ENCODE measurements at places on chromosomes 1 and 21.

DNA sequence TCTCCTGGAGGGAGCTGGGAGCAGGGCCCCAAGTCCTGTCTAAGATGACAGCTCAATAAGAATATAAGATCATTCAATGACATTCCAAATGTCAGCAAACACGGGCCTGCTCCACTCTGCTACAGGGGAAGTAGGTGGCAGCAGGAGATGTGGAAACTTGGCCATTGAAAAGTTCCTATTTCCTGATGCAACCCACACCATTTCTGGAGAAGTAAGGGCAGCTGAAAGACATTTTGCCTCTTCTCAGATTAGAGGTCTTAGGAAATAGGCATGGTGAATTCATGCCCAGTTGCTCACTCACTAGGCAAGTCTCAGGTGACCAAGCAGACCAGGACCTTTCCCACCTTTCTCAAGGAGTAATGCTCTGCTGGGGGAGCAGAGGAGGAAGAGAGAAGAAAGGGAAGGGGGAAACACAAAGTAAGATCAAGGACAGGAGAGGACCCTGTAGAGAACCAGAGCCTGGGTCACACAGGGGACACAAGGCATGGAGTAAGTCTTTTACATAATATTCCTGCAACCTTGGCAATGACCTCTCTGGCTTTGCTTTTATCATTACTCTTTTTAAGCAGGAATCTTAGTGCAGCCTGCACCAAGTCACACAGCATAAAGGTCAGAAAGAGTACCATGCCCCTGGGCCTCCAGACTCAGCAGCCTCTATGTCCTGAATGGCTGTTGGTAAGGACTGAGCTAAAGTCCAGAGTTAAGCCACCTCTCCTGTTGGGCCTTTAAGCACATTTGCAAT, 68.9 kb downstream of the DMAP1 start:
- DNase-seq: no peak

GRCh38 chr1:9338397-9339246, 45.9 kb downstream of the SPSB1 start:
- no peak for DNase-seq

GRCh38 chr21:26170471-26171257, at the start of gene APP:
Gene APP, minus strand, starts transcription at chr21:26170770. Its CDS starts 150 bp downstream, at chr21:26170620.
- DNase-seq: peak; percentile 88

- DNase-seq: no peak
Observed at GRCh38 chr1:239288820-239289554, 97.4 kb upstream of the CHRM3 start.

DNA sequence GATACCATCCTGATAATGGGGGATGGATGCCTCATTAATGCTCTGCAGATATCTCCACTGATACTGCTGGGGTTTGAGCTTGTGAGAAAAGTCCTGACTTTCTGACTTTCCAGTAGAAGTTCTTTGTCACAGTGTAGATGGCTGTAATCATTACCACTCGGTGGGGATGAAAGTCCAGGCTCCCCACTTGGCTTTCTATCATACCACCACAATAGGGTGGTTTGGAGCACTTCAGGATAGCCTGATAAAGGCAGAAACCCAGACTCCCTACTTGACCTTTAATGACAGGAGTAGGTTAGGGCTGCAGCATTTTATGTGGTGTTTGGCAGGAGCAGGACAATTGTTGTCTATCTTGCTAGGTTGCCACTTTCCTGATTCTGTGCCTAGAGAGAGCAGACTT, 294.1 kb downstream of the BRINP3 start:
- DNase-seq: no peak

- DNase-seq: no peak
Observed at GRCh38 chr1:50505427-50505826, 82.2 kb upstream of the DMRTA2 start.

GRCh38 chr1:212388985-212389716, 25.5 kb downstream of the PACC1 start:
- DNase-seq: no peak

- no peak for DNase-seq
Observed at GRCh38 chr1:220296981-220297380, 24.7 kb upstream of the RAB3GAP2 start.

DNA sequence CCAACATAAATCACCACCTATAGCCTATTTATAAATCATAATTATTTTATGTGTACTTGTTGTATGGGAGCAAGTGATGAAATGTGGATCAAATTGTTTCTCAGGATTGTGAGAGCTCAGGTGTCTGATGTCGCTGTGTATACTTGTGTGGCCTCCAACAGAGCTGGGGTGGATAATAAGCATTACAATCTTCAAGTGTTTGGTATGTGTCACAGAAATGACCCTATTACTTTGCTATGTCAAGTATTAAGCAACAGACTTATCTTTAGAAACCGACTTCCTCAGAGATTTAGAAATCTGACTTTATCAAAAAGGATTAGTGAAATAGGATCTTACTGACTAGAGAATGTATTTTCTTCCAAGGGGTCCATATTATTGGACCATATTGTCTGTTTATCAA, 280.9 kb downstream of the TPR start:
- DNase-seq: no peak

DNA sequence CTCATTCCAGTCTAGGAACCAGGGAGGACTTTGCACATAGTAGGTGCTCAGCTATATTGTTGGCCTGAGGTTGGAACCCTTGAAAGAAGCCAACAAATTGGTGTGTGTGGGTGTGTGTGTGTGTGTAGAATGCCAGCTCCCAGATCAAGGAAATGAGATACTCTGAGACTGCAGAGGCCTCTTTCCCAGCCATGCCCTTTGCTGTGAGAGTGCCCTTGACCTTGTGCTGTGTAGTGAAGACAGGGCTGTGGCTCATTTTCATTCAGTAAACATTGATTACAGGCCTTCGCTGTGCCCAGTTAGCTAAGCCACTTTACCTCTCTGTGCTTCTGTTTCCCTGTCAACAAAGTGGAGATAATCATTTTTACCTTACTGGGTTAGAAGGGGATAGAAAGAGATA, 3.2 kb downstream of the CYP4B1 start:
- no peak for DNase-seq

- no peak for DNase-seq
Observed at GRCh38 chr1:67970088-67970487, 80.3 kb downstream of the DIRAS3 start.

GRCh38 chr1:95013950-95014574, 58.7 kb downstream of the ALG14 start:
- DNase-seq: no peak

- DNase-seq: peak; percentile 53
Observed at GRCh38 chr21:45555557-45556301, 13.5 kb upstream of the SLC19A1 start.

GRCh38 chr1:167683641-167684502, 37.9 kb upstream of the MPZL1 start:
- DNase-seq: no peak

DNA sequence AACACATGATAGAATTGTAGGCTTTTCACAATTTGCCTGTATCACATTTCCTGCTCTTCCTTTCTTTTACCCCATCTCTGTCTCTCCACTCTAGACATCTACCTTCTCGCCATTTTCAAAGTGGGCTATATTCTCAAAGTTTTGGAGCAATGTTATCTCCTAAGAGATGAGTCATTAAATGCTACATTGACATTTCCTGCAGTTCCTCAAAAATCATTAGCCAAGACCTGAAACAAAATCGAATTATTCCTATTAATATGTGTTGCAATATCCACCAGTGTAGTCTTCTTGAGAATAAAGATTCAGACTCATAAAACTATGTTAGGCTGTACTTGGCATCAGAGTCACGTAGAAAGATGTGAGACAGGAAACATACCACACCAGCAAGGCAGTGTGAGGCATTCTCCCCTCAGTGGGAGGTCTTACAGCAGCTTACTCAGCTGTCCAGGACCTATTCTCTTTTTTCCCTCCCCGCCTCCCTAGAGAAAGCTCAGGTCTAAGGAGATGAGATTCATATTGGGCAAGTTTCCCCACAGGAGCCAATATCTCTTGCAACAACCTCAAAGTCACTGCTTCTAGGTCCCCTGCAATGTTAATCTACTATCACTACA, 38.8 kb downstream of the FRRS1 start:
- DNase-seq: no peak

DNA sequence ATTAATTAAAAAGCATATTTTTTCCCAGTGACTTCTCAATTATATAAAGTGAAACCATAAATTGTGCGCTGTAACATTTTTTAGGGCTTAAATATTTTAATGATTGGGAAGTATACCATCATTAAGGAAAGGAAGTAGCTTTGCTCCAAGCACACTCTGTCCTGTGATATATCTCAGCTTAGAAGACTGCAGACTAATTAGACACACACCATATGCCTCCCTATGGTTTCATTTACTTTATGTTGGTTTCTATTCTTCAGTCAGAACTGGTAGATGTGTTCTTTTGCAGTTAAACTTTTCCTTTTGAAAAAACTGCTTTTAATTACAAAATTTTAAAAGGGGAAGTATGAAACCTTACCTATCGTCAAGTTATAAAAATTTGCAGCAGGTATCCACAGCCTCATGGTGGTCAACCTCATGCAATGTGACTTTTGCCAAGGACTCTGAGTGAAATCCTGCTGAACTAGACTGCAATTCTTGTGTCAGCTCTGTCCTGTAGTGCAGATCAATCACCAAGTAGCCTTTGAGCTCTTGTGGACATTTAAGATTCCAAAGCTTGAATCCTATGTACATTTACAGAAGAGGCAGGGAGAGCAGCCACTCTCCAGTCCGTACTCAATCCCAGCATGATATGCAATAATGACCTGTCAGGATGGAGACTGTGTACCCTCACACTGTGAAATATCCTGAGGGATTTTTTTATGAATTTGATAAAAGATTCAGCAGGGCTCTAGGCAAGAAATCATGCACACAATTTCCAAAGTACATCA, 149.1 kb downstream of the AMY1C start:
- no peak for DNase-seq

DNA sequence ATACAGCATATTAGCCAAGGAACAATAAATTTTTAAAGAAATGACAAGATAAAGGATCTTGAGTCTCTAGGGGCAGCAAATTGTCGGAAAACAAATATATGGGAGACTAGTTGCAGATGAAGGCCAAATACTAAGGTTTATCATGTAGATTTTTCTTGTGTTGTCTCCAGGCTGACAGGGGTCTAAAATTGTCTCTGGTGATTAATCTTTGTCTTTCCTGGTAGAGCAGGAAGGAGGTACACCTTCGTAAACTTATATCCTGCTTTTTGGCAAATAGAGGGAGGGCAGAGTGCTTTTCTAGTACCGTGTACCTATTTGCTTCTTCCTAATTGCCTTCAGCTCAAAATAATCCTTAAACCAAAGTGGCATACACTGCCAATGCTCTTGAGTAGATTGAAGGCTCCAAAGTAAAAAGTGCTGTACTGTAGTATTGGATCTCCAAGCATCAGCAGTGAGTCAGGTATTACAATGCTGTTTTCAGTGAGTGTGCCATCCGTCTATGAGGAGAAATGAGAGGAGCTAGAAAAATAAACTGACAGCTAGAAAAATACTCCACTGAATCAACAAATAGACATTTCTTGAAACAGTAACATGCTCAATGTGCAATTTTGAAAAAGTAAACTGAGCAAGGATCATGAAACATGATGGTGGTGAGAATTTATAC, 1.8 kb upstream of the LEPR start:
- DNase-seq: no peak

DNA sequence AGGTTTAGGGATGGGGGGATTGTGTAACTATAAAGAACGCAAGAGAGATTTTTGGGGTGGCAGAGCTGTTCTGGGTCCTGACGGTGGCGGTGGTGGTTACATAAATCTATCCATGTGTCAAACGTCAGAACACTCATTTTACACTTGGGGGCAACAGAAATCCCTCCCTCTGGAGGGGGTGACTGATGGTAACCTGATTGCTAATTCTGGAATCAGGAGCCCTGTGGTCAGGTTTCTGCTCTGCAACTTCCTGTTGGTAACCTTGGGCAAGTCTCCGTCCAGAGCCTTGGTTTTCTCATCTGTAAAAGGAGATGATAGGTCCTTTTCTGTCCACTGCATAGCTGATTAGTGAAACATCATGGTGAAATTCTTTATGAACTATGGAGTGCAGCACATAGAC, 40.9 kb downstream of the ALPL start:
- DNase-seq: no peak

GRCh38 chr1:25566730-25567341, 23.4 kb downstream of the LDLRAP1 start:
- DNase-seq: peak; percentile 38

DNA sequence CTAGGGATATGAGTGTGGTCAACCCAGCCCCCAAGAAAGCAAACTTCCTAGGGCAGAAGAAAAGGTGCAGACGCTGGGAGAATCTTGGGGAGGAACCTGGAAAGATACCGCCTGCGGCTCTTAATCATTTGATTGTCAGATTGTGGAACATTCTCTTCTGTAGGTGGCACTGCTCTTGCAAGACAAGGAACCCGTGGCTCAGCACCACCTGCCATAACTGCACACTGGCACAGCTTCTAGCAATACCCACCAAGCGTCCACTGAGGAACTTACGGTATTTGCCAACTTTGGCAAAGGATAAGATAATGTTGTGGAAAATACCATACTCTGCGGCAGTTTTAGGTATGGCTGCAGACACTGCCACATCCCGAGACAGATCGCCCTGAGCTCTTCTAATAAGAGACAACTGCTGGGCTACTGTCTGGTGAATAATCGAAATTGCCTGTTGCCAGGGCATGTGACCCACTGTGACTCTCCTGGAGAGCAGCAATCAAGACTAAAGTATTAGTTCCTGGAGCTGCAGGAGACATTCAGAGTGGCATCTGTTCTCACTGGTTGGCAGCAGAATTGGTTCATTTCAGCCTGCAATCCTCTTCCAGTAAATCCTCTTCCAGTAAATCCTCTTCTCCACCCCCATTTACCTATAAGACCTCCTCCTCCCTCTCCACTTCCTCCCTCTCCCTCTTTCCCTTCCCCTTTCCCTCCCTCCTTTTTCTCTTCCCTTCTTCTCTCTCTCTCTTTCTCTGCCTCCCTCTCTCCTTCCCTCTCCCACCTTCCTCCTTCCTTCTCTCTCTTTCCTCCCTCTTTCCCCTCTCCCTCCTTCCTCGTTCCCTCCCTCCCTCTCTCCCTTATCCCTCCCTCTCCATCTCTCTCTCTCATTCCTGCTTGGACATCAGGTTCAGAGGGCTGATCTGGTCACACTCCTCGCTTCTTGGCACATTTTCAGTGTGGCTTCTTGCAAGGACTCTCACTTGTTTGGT, 49.7 kb upstream of the B3GALT5 start:
- no peak for DNase-seq

DNA sequence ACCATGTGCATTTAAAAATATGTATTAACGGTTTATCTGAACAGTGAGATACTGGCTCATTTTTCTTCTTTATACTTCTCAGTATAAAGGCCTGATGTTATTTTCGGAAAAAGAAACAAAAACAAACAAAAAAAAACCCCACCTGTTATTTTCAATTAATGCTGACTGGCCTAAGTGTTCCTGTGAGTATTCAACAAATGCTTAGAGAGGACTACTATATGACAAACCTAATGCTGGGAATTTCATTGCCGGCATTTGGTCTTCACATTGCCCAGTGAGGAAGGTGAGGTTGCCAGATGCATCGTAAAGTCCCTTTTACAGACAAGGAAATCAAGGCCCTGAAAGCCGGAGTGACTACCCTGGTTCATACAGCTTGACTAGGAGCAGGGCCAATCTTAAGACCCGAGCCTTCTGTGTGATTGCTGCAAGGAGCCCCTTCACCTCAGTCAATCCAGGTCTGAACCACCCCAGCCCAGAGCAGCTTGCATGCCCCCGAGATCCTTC, 599 bp downstream of the MRPL24 start:
- no peak for DNase-seq

All from stimulated activated CD4-positive, alpha-beta T cell treated with anti-CD3 and anti-CD28 coated beads, Interleukin-1b, Interleukin-23, amount 100 ng/mL, for 4 hours (primary cell).